ENCODE measurements at places on chromosomes 6 and 20. TPM values are rescaled to one million over a fixed set of nuclear protein-coding genes. Genes with fewer than 3 reads are reported as not detected.
A peak's percentile ranks its signal among the peaks of the same experiment; 100 is the strongest.

- H3K4me1 ChIP-seq: no peaks in the 10 kb centered on the region
- no peak overlapping the region for H3K4me3 ChIP-seq
- no peak overlapping the region for H3K27ac ChIP-seq
- H3K36me3 ChIP-seq: peaks cover 7% of the 10 kb centered on the region
These were observed 102.9 kb downstream of the HIVEP1 start for GRCh38 chr6:12115001-12115400.

GRCh38 chr6:132853059-132853458 is 38.7 kb downstream of the RPS12 start:
- no peak for DNase-seq
- no peak overlapping the region for H3K4me3 ChIP-seq
- H3K36me3 ChIP-seq: no peaks in the 10 kb centered on the region

LPA gene
- 0.45 TPM for total RNA-seq

GRCh38 chr6:155426408-155426945 is 29.2 kb downstream of the NOX3 start:
- no peaks in the 10 kb centered on the region for H3K36me3 ChIP-seq
- no peaks in the 10 kb centered on the region for H3K4me1 ChIP-seq
- no peak for DNase-seq
- no peak overlapping the region for H3K27ac ChIP-seq
- H3K27me3 ChIP-seq: no peaks in the 10 kb centered on the region
- H3K4me3 ChIP-seq: no peak overlapping the region

PPIL4 gene
- 44.2 TPM for total RNA-seq

SERINC3 gene
- total RNA-seq: 136 TPM

- no peak overlapping the region for H3K27ac ChIP-seq
- no peak overlapping the region for H3K4me3 ChIP-seq
- no peaks in the 10 kb centered on the region for H3K27me3 ChIP-seq
These were observed 516 bp downstream of the TCP11 start for GRCh38 chr6:35140639-35141006.

GRCh38 chr6:14905201-14905600 is 340.7 kb upstream of the JARID2 start:
- H3K27me3 ChIP-seq: no peaks in the 10 kb centered on the region
- no peak overlapping the region for H3K4me3 ChIP-seq
- no peak for DNase-seq
- H3K4me1 ChIP-seq: no peaks in the 10 kb centered on the region
- H3K27ac ChIP-seq: no peak overlapping the region

- H3K4me3 ChIP-seq: no peak overlapping the region
- H3K36me3 ChIP-seq: no peaks in the 10 kb centered on the region
- H3K4me1 ChIP-seq: no peaks in the 10 kb centered on the region
- no peaks in the 10 kb centered on the region for H3K27me3 ChIP-seq
- H3K27ac ChIP-seq: no peak overlapping the region
These were observed 23.1 kb upstream of the DCBLD1 start for GRCh38 chr6:117459204-117459944.

GRCh38 chr6:150304429-150304828 is 64.4 kb upstream of the IYD start:
- H3K27ac ChIP-seq: no peak overlapping the region
- no peak overlapping the region for H3K4me3 ChIP-seq
- H3K4me1 ChIP-seq: peaks cover 10% of the 10 kb centered on the region
- H3K27me3 ChIP-seq: no peaks in the 10 kb centered on the region
- DNase-seq: no peak

DNA sequence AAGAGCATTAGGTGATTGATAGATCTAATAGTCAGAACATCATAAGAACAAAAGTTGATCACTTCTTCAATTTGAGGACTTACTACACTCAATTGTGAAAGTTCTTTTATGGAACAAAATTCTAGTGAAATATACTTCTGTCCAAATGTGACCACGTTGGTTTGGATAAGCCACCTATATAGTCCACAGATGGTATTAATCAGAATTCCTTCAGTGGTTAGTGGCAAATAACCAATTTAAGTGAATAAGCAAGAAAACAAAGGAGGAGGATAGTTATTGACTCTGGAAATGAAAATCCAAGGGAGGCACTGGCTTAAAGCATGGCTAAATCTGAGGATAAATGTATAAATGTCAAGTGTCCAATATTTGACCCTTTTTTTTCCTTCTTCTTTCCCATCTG is 268.5 kb upstream of the MARCKS start:
- no peak overlapping the region for H3K27ac ChIP-seq
- H3K27me3 ChIP-seq: no peaks in the 10 kb centered on the region
- H3K4me1 ChIP-seq: no peaks in the 10 kb centered on the region
- H3K36me3 ChIP-seq: no peaks in the 10 kb centered on the region
- no peak for DNase-seq
- no peak overlapping the region for H3K4me3 ChIP-seq

DNA sequence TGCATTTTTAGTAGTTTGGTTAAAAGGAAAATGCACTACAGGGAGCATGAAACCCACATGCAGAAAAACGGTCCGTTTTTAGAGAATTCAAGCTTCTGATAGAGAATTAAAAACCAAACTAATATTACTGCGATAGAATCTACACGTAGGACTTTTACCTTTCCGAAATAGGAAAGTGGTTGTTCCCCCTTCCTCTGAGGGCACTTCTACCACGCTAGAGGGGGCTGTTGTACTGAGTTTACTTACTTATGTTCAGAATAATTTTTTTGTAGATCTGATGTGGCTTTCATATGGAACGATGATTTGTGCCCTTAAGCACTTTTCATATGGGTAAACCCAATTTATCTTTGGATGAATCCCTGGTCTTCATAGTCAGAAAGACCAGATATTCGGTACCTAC is 264.3 kb upstream of the PLN start:
- H3K27me3 ChIP-seq: no peaks in the 10 kb centered on the region
- H3K36me3 ChIP-seq: no peaks in the 10 kb centered on the region
- H3K4me3 ChIP-seq: no peak overlapping the region
- H3K4me1 ChIP-seq: no peaks in the 10 kb centered on the region
- no peak overlapping the region for H3K27ac ChIP-seq

- H3K4me3 ChIP-seq: peak overlapping the region; percentile 95
- DNase-seq: no peak
- peak overlapping the region; percentile 100 for H3K27ac ChIP-seq
- H3K27me3 ChIP-seq: no peaks in the 10 kb centered on the region
- H3K4me1 ChIP-seq: peaks cover 39% of the 10 kb centered on the region
- no peaks in the 10 kb centered on the region for H3K36me3 ChIP-seq
These were observed 39.2 kb downstream of the GNAS start for GRCh38 chr20:58891718-58892140.

UQCC2 gene
- 22.4 TPM for total RNA-seq

DNA sequence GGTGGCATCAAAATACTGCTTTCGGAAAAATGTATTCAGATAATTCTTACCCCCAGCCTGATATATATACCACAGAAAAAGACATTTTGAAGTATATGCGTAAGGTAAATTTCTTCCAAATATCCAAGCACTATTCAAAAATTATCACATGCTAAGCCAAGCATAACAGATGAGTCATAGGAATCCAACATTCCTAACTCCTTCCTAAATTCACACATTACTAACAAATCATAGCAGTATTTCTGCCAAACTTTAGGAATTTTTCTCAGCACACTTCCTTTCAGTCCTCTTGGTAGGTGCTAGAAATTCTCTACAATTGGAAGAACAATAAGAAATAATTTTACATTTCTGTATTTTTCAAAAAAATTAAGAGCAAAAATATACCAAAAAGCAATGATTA is 417.5 kb downstream of the EYS start:
- H3K36me3 ChIP-seq: no peaks in the 10 kb centered on the region
- no peak overlapping the region for H3K27ac ChIP-seq
- H3K4me1 ChIP-seq: no peaks in the 10 kb centered on the region
- DNase-seq: no peak

ELOVL4 gene
- total RNA-seq: 1.6 TPM

SPTLC3 gene
- 36.5 TPM for total RNA-seq

DNA sequence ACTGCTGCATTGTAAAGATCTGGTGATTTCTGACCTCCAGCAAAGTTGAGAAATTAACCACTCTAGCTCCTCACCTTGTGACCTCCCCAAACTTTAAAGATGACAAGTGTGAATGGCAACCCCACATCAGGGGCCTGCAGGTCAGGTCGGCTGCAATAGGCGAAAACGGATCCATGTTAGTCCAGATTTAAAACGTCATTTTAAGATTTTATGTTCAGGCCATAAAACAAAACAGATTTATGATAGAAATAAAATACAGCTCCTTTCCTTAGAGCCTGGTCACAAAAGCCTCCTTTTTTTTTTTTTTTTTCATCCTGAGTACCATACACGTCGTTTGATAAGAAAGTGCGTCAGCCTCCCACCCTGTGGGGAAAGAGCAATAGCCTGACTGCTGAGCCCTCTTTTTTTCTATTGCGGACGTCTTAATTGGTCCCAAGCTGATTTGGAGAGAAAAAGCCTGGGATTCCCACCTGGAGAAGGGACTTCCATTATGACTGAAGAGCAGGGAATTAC is 519.2 kb upstream of the NOX3 start:
- no peaks in the 10 kb centered on the region for H3K36me3 ChIP-seq
- no peak overlapping the region for H3K27ac ChIP-seq
- no peak for DNase-seq
- no peak overlapping the region for H3K4me3 ChIP-seq
- H3K4me1 ChIP-seq: no peaks in the 10 kb centered on the region

DNA sequence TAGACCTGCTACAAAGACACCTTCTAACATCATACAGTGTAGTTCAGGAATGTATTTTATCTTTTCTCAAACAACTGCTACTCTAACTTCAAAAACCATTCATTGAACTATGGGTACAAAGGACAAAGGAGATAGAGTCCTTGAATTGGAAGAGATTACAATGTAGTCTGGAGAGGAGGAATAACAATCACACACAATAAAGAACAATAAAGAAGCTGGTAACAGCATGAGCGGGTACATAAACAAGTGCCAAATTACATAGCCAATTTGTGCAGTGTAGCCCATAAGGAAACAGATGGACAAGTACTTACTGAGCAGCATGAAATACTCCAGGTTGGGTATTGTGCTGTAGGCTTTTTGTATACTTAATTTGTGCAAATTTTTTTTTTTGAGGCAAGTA is 44.3 kb downstream of the OSTM1 start:
- no peak overlapping the region for H3K4me3 ChIP-seq
- H3K27me3 ChIP-seq: no peaks in the 10 kb centered on the region
- H3K36me3 ChIP-seq: no peaks in the 10 kb centered on the region
- H3K4me1 ChIP-seq: no peaks in the 10 kb centered on the region
- DNase-seq: no peak
- H3K27ac ChIP-seq: no peak overlapping the region

BPIFB1 gene
- not detected for total RNA-seq

- no peaks in the 10 kb centered on the region for H3K27me3 ChIP-seq
- no peaks in the 10 kb centered on the region for H3K4me1 ChIP-seq
- no peak for DNase-seq
- H3K4me3 ChIP-seq: no peak overlapping the region
- no peak overlapping the region for H3K27ac ChIP-seq
These were observed 304.9 kb downstream of the TAF4 start for GRCh38 chr20:61760731-61761130.

DNA sequence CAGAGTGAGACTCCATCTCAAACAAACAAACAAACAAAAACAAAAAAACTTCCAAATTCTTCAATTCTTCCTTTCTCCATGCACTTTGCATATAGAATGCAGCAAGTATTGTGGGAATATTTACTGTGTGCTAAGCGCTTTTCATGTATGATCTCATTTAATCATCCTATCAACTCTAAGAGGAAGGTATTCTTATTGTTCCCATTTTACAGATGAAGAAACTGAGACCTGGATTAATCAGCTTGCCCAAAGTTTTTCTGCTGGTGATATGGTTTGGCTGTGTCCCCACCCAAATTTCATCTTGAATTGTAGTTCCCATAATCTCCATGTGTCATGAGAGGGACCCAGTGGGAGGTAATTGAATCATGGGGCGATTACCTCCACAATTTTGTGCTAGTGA is 56.6 kb upstream of the KCNG1 start:
- no peaks in the 10 kb centered on the region for H3K27me3 ChIP-seq
- DNase-seq: no peak
- no peaks in the 10 kb centered on the region for H3K4me1 ChIP-seq
- no peaks in the 10 kb centered on the region for H3K36me3 ChIP-seq

- H3K27me3 ChIP-seq: no peaks in the 10 kb centered on the region
- no peaks in the 10 kb centered on the region for H3K4me1 ChIP-seq
- H3K4me3 ChIP-seq: no peak overlapping the region
- no peaks in the 10 kb centered on the region for H3K36me3 ChIP-seq
- DNase-seq: no peak
- H3K27ac ChIP-seq: no peak overlapping the region
These were observed 256.5 kb upstream of the RIN2 start for GRCh38 chr20:19501476-19502115.

AIF1 gene
- total RNA-seq: 8.1 TPM

DNA sequence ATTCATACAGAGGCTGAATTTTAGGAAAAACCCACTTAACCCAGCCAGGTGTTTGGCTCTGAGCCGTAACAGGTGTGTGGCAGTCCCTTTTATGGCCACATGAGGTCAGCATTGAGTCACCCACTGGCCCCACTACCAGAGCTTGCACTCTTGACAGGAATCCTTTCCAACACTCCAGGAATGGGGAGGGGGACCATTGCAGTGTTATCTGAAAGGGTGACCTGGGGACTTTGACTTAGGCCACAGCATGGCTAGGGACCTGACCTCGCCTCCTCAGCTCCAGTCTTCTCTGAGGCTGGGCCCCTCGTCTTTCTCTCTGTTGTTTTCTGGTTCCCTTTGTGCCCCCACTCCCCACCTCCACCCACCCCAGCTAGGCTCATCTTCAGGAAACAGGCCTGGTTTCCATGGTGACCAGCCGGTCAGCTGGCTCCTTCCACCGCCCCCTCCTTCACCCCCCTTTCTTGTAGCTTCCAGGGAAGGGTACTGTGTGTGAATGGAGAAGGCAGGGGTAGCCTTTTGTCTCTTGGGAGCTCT is 2.1 kb upstream of the TMEM151B start:
- no peaks in the 10 kb centered on the region for H3K27me3 ChIP-seq
- H3K27ac ChIP-seq: no peak overlapping the region
- H3K4me1 ChIP-seq: peaks cover 23% of the 10 kb centered on the region

DNA sequence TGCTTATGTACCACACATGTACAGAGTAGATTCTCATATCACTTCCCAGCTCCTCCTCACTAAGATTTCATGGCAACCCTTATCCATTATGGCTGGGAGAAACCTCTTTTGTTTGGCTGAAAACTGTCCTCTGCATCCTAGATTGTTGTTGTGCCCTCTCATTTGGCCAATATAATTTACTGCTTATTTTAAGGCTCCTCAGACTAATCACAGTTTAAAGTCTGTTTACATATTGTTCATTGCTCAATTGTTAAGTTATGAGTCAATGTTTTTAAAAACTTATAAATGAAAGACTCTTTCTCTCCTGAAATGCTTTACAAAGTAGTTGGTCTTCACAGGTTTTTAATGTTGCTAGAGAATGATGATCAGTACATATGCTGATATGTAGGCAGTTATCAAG is 57.3 kb downstream of the FAM83B start:
- H3K4me3 ChIP-seq: no peak overlapping the region
- no peak overlapping the region for H3K27ac ChIP-seq
- H3K4me1 ChIP-seq: peaks cover 4% of the 10 kb centered on the region
- H3K36me3 ChIP-seq: no peaks in the 10 kb centered on the region
- no peak for DNase-seq
- H3K27me3 ChIP-seq: no peaks in the 10 kb centered on the region

DNA sequence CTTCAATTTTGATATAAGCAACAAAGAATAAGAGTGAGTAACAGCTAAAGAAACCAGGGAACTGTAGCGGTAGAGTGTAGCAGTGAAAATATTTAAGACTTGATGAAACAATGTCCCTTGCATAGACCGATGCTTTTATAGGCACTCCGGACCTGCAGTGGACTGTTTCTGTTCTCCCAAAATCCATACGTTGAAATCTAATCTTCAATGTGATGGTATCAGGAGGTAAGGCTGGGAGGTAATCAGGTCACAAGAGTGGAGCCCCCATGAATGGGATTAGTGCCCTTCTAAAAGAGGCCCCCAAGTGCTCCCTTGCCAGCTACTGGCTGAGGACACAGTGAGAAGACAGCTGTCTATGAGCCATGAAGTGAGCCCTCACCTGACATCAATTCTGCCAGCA is 260.4 kb downstream of the ADGB start:
- H3K4me1 ChIP-seq: no peaks in the 10 kb centered on the region
- DNase-seq: no peak
- H3K36me3 ChIP-seq: no peaks in the 10 kb centered on the region
- H3K4me3 ChIP-seq: no peak overlapping the region
